ENCODE measurements at places on chromosomes 2 and 18.

GRCh38 chr2:216014986-216015385, 1.6 kb upstream of the MREG start:
- DNase-seq, result no peak

DNA sequence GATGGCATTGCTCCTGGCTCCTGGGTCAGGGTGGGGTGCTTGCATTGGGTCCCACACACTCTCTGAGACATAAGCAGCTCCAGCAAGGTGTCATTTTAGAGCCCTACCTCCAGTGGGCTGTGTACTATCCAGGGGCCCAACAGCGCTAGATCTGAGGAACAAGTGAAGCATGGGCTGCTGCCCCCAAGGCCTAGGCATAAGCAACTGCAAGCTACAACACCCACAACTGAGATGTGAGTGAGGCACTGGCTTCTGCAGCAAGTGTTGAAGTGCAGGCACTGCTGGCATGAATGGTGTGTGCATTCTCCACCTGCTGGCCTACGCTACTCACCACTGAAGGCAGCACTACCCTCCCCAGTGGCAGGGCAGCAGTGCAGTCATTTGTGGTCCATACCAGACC, 81.0 kb upstream of the STK39 start:
- DNase-seq, result no peak

DNA sequence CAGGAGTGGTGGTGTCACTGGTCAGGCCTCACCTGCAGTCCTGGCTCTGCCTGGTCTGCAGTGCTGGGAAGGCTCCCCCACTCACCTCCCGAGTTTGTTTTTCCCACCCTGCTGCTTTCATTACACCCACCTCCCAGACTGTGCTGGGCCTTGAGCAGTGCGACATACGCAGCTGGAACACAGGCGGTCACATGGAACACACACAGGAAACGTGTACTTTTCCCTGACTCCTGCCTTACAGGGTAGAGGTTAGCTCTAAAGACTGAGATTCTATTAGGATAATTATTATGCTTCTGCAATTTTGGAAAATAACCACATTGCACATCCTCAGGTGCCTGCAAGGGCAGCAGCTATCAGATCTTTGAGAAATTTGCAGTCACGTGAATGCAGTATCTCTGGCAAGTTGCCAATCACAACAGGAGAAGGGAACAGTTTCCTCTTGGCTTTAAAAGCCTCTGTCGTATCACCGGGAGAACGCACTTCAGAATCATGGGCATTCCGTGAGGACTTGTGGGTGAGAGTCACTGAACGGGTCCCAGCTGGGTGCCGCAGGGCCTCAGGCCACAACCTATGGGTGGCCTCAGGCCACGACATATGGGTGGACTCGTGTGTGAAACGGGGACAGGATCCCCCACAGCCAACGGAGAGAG, 136.5 kb downstream of the ZNF236 start:
- DNase-seq, result no peak

DNA sequence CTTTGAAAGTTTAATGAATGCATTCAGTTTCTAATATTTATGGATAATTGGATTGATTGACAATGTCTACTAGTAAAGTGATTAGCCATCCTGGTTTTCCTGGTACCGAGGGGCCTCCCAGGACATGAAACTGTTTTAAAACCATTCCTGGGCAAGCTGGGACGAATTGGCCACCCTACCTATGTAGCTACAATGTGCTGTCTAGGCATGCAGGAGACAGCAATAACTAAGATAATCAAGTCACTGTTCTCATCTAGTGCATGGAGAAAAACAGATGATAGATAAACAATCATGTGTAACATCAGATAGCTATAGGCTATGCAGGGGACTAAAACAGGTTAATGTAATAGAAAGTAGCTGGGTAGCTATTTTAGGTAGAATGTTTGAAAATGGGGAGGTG, 67.1 kb downstream of the PMAIP1 start:
- no peak for DNase-seq

- DNase-seq, result peak; percentile 21
Measured at GRCh38 chr2:233857511-233858141, 3.3 kb upstream of the HJURP start.

GRCh38 chr2:210092791-210093190, 78.4 kb downstream of the KANSL1L start:
- no peak for DNase-seq

- no peak for DNase-seq
Measured at GRCh38 chr2:191430476-191430875, 185.3 kb downstream of the MYO1B start.

GRCh38 chr2:222943820-222944219, 83.0 kb downstream of the ACSL3 start:
- no peak for DNase-seq

DNA sequence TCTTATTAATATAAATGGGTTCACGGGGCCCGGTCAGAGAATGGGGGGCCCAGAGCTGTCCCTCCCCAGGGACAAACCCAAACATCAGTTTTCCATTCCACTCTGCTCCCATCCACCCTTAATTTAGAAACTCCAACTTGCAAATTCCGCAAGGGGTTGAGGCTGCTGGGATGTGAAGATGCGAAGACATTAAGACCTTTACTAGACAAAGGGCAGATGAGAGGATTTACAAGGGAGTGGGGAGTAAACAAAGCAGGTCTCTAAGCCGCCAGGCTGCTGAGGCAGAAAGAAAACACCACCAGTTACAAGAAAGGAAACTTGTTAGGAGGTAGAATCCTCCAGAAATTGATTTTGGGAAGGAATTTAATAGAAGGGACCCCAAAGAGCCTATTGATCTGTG, 33.1 kb downstream of the MARCO start:
- no peak for DNase-seq

DNA sequence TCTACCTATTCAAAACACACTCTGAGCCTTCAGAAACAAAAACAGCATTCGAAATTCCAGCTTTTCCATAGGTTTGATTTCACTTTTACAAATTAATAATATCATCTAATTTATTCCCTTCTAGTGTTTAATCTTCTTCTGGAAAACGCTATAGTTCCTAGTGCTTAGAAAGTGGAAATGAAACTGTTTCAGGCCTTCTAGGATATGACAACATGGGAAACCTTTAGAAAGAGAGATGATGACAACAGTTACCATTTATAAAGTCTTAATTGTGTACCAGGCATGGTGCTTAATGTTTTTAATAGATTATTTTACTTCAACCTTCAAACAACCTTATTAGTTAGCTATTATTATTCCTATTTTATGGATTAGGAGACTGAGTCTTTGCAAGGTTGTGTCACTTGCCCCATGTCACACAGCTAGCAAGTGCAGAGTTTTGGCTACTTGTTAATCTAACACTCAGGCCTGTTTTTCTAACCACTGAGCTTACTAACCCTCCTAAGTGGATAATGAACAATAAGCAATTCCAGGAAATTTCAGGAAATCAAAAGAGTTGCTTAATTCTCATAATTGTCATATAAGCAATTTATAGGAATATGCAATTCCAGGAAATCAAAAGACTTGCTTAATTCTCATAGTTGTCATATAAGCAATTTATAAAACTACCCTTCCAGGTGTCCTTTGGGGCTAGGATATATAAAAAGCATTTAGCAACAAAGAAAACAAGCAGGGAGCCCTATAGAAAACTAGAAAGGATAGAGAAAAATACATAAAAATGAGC, 206.0 kb downstream of the ZNF521 start:
- DNase-seq, result no peak

GRCh38 chr2:12514631-12515437, 201.9 kb upstream of the TRIB2 start:
- no peak for DNase-seq

DNA sequence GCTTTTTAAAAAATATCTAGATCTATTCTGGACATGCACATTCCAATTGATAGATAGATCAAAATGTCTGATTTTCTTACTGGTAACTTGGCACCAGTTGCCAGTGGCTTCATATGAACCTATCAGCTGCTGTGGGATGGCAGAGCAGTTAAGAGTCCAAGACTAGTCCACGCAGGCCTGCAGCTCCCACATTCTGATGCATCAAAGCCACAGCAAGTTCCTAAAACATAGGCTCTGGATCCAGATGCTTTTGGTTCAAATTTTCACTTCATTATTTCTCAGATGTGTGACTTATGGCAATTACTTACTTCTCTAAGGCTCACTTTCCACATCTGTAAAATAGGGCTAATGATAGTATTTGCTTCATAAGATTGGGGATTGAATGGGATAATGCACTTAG, 48.0 kb upstream of the CYP1B1 start:
- no peak for DNase-seq

DNA sequence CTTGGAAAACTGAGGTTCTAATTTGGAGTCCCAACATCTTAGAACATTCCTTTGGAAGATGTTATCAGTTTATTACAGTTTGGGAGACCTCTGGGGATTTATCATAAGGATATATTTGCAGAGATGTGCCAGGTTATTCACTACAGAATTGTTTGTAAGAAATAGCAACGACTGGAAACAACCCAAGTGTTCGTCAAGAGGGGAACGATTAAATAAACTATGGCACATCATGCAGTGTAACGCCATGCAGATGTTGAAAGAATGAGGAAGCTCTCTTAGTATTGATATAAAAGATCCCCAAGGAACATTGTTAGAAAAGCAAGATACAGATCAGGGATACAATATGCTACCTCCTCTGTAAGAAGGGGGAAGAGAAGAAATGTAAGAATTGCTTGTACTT, 210.6 kb downstream of the TMEM247 start:
- no peak for DNase-seq

- no peak for DNase-seq
Measured at GRCh38 chr18:46421973-46422551, 235.0 kb downstream of the LOXHD1 start.

DNA sequence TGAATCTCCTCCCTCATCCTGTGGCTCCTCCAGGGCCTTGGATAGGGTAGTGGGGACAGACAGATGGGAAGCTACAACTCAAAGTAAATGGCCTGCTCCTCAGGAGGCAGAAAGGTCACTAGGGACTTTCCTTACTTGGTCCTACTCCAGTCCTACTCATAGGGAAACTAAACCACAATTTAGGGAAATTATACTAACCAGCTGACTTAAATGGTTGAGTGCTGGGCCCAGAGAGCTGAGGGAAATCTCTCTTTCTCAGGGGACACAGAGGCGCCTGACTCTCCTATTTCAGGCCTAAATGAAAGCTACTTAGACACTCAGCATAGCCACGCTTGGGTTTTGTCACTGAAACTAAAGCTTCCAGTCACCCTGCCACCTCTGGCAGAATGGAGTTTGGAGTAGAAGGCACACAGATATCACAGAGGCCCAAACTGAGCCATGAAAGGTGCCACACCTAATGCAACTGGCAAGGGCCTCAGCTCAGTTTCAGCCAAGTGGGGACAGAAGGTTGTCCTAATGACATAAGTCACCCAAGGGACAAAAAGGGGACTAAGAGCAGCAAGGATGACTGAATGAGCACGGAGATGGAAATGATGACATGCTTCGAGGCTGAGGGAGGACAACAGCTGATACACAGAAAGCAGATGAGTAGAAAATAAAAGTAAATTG, 24.0 kb downstream of the CERKL start:
- DNase-seq, result no peak

GRCh38 chr2:12641441-12641840, 75.3 kb upstream of the TRIB2 start:
- no peak for DNase-seq

- DNase-seq, result no peak
Measured at GRCh38 chr2:85914922-85915321, 26.1 kb upstream of the ST3GAL5 start.

DNA sequence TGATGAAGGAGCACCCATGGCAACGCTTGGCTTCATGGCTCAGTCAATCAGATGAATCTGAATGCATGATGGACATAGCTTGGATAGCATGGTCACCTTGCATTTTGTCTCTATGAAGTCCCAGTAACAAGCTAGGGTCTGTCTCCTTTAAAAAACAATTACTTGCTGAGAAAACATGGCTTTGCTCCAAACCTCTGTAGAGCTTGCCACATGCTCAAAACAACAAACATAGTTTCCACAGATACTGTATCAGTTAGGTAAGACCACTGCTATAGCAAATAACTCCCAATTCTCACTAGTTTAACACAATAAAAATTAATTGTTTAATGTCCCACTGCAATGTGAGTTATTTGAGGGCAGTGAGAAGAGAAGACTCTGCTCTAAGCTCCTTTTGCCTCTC, 401.0 kb downstream of the IRS1 start:
- DNase-seq, result no peak

GRCh38 chr18:64208516-64208915, 59.6 kb upstream of the LINC00305 start:
- no peak for DNase-seq

DNA sequence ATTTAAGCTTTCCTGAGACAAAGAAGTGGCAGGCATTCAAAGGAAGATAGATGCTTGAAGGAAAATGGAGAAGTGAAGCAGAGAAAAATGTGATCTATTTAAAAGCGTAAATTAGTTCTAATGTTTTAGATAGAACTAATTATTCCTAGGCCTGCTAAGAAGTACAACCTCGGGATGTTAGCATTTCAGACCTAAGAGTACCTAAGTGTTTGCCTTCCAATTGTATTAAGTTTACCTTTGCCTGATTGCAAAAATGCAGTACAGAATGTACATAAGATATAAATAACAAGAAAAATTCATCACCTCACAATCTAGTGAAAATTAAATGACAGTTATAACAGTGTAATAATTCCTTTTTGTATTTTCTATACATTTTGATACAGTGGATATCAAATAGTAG, 71.1 kb upstream of the HNMT start:
- no peak for DNase-seq

- no peak for DNase-seq
Measured at GRCh38 chr2:19033240-19033639, 325.2 kb downstream of the OSR1 start.

GRCh38 chr18:54991981-54992380, 32.7 kb upstream of the CCDC68 start:
- no peak for DNase-seq

DNA sequence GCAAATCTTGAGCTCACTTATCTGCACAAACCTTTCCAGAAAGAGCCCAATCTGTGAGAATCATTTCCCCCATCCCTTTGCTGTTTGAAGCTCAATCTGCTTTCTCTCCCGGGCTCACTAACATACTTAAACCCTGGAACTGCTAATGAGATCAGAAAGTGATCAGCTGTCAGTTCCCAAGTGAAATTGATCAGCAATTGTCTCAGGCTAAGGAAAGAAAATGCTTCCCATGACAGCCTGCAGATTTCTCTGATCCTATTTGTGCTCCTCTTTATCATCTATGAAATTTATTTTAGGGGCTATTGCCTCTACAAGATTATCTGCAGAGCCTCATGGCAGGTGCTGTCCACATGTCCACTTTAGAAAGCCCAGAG, 239.0 kb upstream of the CXCR4 start:
- no peak for DNase-seq

GRCh38 chr2:85048534-85048933, 77.6 kb downstream of the KCMF1 start:
- no peak for DNase-seq

- DNase-seq, result no peak
Measured at GRCh38 chr2:45337481-45337880, 273.6 kb downstream of the SRBD1 start.
